ENCODE measurements at places on chromosomes 7 and 10.

DNA sequence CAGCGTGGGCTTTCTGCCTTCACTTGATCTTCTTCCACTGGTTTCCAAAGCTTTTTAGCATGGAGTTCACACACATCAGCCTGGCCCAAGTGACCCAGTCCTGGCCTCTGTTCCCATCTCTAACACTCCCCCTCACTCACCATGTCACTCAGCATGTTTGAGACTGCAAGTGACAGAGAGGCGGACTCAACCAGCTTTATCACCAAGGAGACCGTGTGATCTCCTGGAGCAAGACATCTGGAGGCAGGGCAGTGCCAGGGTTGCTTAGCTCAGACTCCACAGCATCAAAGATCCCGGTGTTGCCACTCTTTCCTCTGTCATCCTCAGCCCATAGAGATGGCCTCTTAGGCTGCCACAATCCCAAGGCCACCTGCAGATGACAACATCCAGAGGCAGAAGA, 39.4 kb downstream of the FAM241B start:
- no peak for DNase-seq

GRCh38 chr7:108062250-108063014, 59.5 kb upstream of the LAMB1 start:
- DNase-seq = no peak

DNA sequence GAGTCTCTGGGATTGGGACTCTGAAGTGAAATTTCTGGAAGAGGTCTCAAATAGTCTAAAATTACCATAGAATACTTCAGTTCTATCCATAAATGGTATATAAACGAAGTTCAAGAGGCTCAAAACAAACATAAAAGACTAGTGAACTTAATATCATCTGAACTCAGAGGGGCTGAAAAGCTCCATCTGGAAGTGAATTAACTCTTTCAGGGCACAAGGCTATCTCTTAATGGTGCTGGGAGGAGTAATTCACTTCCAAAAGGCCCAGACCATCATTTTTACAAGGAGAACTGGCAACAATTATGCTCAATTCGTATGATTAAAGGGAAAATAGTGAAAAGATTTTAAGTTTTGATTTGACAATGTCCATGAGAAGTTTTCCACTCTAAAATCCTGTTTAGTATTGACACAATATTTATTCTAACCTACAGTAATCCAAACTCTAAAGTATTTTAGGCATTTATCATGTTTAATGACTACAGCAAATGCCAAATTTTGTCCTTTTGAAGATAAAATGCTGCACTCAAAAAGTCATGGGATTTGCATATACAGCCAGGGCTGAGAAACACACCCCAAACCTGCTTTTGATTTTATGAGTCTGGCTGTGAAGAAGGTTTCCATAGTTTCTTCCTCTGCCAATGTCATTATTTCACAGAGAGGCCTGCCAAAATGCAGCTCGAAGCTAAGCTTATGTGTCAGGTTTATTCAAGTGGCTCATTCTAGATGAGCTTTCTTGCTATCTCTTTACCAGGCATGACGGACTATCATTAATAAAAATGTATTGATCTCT, 143.9 kb downstream of the HIBADH start:
- DNase-seq = no peak

GRCh38 chr7:116884691-116885090, 22.3 kb downstream of the CAPZA2 start:
- DNase-seq = no peak

GRCh38 chr10:71234004-71234894, 21.9 kb downstream of the UNC5B start:
- DNase-seq = no peak

GRCh38 chr10:99266383-99266782, 30.7 kb upstream of the HPSE2 start:
- DNase-seq = no peak

DNA sequence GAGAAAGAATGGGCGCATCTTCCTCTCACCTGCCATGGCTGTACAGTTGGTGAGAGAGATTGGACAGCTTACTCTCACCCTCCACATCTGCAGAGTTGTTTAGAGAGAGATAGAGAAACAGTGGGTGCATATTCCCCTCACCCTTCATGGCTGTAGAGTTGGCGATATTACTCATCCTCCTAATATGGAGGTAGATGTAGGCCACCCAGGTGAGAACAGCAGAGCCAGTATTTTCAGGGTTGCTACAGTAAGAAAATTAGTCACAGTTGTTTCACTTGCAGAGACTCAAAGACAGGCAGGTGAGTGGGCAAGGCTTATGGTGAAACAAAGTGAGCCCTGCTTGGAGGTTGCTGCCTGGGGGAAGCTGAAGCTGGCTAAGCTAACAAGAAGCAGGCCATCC, 65.0 kb upstream of the PFKP start:
- no peak for DNase-seq

DNA sequence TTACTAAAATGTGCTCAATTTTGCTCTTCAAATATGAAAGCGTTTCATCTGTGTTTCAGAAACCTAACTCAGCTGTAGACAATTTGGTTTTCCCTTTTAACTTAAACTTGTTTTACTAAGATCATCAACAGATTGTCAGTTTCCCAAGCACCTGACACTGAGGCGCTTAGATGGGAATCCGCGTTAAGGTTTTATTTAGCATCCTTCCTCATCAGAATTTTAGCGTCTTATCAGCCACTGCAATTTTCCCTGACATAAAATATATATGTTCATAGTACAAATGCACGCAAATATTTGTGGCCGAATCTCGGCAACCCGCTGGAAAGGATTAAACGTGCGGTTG, 1.2 kb downstream of the SGCE start:
- no peak for DNase-seq

GRCh38 chr7:158469396-158470051, 118.1 kb downstream of the PTPRN2 start:
- DNase-seq = no peak

DNA sequence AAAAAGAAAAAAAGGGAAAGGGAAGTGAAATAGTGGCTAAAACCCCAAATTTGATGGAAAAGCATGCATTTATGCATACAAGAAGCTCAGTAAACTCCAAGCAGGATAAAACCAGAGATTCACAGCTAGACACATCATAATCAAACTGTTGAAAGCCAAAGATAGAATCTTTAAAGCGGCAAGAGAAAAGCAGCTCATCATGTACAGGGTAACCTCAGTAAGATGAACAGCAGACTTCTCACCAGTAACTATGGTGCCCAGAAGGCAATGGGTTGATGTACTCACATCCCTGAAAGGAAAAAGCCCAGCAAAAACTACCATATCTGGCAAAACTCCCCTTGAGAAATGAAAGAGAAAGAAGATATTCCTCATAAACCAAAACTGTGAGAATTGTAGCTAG, 60.4 kb downstream of the TPST1 start:
- DNase-seq = no peak

DNA sequence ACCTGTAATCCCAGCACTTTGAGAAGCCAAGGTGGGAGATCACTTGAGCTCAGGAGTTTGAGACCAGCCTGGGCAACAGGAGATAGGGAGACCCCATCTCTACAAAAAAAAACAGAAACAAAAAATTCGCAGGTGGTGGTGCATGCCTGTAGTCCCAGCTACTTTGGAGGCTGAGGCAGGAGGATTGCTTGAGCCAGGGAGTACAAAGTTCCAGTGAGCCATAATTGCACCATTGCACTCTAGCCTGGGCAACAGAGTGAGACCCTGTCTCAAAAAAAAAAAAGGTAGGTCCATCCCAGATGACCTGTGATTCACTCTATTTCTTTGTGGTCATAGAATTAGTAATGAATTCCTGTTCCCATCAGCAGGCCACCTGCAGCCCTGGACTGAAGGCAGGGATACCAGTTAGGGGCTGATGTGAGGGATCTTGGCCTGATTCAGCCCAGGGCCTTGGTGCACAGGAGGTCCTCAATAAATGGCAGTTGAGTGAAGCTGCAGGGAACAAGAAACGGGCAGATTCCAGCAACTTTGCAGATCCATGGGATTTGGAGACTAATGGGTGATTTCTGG, at the start of gene MYH16:
TSS of gene MYH16 (plus strand) at position 364 of the 570 bp plus-strand sequence.
- no peak for DNase-seq

DNA sequence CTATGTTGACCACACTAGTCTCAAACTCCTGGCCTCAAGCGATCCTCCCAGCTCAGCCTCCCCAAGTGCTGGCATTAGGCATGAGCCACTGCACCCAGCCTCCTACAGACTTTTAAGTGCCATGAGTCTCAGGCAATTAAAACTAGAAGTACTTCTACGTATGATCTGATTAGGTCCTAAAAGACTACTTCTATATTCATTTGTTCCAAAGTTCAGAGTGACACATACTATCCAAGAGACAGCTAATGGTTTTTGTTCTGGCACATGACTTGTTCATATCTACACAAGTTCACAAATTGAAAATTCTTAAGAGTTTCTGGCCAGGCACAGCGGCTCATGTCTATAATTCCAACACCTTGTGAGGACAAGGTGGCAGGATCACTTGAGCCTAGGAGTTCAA, 11.7 kb downstream of the ARHGAP19 start:
- DNase-seq = no peak

DNA sequence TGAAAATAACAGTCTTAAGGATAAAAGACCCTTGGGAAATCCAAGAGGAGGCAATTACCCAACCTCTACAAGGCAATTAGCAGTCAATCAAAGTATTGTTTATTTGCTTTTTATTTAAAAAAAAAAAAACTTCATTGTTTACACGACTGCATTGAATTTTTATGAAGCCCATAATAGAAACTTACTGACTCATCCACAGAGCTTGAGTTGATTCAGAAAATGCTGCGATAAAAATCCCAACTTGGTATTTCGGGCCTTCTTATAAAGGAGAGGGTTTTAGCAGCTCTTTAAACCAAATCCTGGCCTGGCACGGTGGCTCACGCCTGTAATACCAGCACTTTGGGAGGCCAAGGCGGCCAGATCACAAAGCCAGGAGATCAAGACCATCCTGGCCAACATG, 69.2 kb upstream of the PALS2 start:
- peak; percentile 23 for DNase-seq

DNA sequence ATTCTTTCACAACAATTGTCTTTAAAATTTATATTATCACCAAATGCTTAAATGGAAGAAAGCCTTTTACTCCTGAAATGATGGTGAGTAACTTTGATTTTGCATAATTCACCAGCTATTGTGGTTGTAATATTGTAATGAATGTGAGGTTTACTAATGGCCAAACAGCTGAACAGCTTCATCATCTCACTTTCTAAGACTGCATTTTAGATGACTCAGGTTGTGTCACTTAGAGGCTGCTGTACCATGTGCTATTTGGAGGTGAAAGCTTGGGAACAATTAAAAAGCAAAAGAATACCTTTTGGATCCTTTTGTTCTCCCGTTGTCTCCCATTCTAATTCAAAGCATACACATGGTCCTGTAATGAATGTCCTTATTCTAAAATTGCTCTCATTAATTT, 604.0 kb upstream of the PFKP start:
- no peak for DNase-seq
